ENCODE measurements at places on chromosomes 12 and 14. TPM values are rescaled to one million over a fixed set of nuclear protein-coding genes. Genes with fewer than 3 reads are reported as not detected.

The MEG3 gene
- 58.7 TPM for total RNA-seq

DNA sequence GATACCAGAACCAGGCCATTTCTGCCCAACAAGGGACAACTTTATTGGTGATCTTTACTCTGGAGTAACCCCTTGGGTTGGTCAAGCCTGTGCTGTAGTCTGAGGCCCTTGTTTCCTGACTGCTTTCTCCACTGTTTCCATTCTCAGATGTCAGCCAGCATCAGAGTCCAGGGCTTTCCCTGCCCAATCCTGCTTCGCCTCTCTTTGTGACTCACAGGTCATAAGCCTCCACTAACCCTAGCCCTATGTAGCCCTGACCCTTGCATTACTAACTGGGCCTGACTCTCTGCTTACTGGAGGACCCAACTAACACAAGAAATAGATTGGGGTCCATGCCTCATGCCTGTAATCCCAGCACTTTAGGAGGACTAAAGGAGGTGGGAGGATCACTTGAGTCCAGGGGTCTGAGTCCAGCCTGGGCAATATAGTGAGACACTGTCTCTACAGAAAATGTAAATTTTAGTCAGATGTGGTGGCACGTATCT lies 8.6 kb upstream of the SNRNP35 start:
- no peaks in the 10 kb centered on the region for H3K4me1 ChIP-seq
- no peaks in the 10 kb centered on the region for H3K36me3 ChIP-seq
- no peak overlapping the region for H3K27ac ChIP-seq
- no peak overlapping the region for H3K4me3 ChIP-seq

- H3K4me3 ChIP-seq, result no peak overlapping the region
- no peaks in the 10 kb centered on the region for H3K4me1 ChIP-seq
- no peak overlapping the region for H3K27ac ChIP-seq
- no peaks in the 10 kb centered on the region for H3K27me3 ChIP-seq
- peaks cover 3% of the 10 kb centered on the region for H3K36me3 ChIP-seq
- no peak for DNase-seq
Observed at GRCh38 chr12:123479442-123480180, 21.7 kb downstream of the SNRNP35 start.

The RILPL1 gene
- 17.4 TPM for total RNA-seq

DNA sequence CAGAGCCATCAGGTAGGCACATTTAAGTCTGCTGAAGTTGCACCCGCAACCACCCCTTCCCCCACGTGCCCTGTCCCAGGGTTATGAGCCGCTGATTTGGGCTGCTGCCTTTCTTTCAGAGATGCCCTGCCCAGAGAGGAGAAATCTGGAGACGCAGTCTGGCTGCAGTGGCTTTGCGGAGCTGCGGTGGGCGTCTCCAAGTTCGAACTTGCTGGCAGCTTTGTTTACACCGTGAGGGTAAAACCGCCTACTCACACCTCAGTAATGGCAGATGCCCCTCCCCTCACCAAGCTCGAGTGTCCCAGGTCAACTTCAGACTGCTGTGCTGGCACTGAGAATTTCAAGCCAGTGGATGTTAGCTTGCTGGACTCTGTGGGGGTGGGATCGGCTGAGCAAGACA lies 14.7 kb downstream of the PTCSC3 start:
- H3K27me3 ChIP-seq, result peaks cover 51% of the 10 kb centered on the region
- H3K4me3 ChIP-seq, result no peak overlapping the region
- no peaks in the 10 kb centered on the region for H3K36me3 ChIP-seq

DNA sequence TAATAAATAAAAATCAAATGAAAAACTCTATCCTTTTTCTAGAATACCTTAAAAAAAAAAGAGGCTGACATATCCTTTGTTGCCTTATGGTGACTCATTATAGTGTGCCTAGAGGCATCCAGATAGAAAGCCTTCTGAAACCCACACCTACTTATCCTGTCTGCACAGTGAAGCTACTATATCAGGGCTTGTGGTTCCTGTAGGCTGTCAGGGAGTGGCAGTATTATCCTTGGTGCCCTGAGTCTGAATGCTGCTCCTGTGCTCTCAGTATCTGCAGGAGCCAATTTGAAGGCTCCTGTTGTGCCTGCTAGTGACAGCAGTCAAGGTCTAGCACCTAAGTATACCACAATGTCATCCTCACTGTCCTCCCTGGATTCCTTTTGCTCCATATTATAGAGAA lies 168.4 kb upstream of the AVPR1A start:
- H3K4me3 ChIP-seq, result no peak overlapping the region
- no peaks in the 10 kb centered on the region for H3K36me3 ChIP-seq
- no peaks in the 10 kb centered on the region for H3K27me3 ChIP-seq
- H3K27ac ChIP-seq, result no peak overlapping the region
- peak; percentile 50 for DNase-seq
- H3K4me1 ChIP-seq, result no peaks in the 10 kb centered on the region

DNA sequence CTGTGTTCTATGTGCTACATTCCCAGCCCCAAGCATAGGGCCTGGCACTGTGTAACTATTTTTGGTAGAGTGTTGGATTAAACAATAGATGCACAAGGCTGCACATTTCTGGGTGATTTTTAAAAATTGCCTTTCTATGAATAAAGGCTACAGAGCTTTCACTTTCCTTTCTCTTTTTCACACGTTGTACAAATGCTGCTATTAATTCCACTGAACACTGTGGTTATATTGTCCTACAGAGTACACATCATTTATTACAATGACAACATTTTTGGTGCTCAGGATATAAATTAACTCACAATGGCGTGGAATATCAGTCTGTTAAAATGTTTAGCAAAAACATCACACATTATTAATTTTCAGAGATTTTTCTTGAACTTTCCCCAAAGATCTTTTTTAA lies 3.6 kb upstream of the EML1 start:
- no peaks in the 10 kb centered on the region for H3K27me3 ChIP-seq
- DNase-seq, result no peak
- H3K4me1 ChIP-seq, result peaks cover 23% of the 10 kb centered on the region
- H3K27ac ChIP-seq, result no peak overlapping the region

The TRHDE gene
- total RNA-seq, result 17.6 TPM

The APOF gene
- total RNA-seq, result not detected

DNA sequence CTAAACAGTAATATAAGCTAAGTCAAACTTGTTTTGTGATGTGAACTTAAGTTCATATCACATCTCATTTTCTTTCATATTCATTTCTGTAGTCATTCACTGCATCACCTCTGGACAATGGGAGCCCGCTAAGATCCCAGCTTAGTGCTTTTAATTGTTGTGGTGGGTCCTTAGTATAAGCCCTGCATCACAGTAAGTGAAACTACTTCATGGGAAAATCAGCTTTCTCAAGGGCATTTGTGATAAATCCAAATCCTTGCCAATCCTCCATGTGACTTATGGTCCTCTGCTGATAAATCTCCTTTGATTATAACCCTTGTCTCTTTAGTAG lies 98.3 kb downstream of the PLEKHA5 start:
- H3K36me3 ChIP-seq, result no peaks in the 10 kb centered on the region
- no peak overlapping the region for H3K27ac ChIP-seq
- no peak for DNase-seq

The CYP46A1 gene
- total RNA-seq, result 0.37 TPM

- no peaks in the 10 kb centered on the region for H3K4me1 ChIP-seq
- DNase-seq, result no peak
- no peaks in the 10 kb centered on the region for H3K27me3 ChIP-seq
- H3K36me3 ChIP-seq, result no peaks in the 10 kb centered on the region
- no peak overlapping the region for H3K4me3 ChIP-seq
- no peak overlapping the region for H3K27ac ChIP-seq
Observed at GRCh38 chr14:89869606-89870005, 84.9 kb downstream of the EFCAB11 start.

GRCh38 chr14:26078561-26078960 lies 519.3 kb downstream of the NOVA1 start:
- DNase-seq, result no peak
- no peak overlapping the region for H3K4me3 ChIP-seq
- no peak overlapping the region for H3K27ac ChIP-seq
- H3K4me1 ChIP-seq, result no peaks in the 10 kb centered on the region

DNA sequence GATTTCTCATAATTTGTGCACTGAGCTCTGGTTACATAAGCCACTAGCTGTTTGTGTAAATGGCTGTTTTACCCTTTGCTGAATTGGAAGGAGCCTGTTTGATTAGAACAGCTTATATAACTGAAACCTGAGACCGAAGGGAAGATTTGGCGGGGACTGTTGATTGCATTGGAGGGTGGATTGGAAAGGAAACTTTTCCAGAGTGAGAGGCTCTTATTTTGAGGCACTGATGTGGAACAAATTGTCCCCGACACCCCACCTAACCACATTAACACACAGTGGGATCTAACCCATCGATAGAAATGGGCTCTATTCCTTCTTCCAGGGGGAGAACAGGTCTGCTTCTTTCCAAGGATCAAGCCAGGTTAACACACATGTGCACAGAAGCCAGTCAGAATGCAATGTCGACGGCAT lies 51.7 kb downstream of the TMEM30B start:
- peak; percentile 33 for DNase-seq
- H3K4me3 ChIP-seq, result no peak overlapping the region
- H3K27ac ChIP-seq, result no peak overlapping the region
- H3K27me3 ChIP-seq, result no peaks in the 10 kb centered on the region

The MYL2 gene
- not detected for total RNA-seq

DNA sequence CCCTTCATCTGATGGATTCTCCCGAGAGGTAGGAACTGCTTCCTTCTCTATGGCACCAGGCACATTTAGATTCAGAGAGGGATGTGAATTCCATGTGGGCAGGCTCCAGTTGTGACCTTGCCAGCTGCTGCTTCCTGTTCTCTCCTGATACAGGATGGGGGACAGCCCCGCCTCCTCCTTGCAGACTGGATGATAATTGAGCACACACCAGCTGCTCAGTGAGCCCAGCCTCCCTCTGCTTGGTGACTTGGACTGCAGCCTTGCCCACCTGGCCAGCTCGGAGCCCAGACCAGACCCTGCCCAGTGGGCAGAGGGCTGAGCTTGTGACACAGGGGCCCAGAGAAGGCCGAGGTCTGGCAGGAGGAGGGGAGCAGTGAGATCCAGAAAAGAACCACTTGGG lies 90.2 kb downstream of the CALM1 start:
- DNase-seq, result peak; percentile 52
- no peaks in the 10 kb centered on the region for H3K27me3 ChIP-seq
- H3K4me3 ChIP-seq, result no peak overlapping the region
- H3K27ac ChIP-seq, result no peak overlapping the region

GRCh38 chr12:102765736-102766135 lies 151.3 kb downstream of the PAH start:
- H3K27me3 ChIP-seq, result no peaks in the 10 kb centered on the region
- peak; percentile 93 for DNase-seq
- H3K36me3 ChIP-seq, result no peaks in the 10 kb centered on the region
- peaks cover 40% of the 10 kb centered on the region for H3K4me1 ChIP-seq

- H3K4me3 ChIP-seq, result no peak overlapping the region
- no peaks in the 10 kb centered on the region for H3K27me3 ChIP-seq
- H3K27ac ChIP-seq, result no peak overlapping the region
- no peaks in the 10 kb centered on the region for H3K4me1 ChIP-seq
Observed at GRCh38 chr12:106455111-106455510, 97.6 kb downstream of the POLR3B start.

DNA sequence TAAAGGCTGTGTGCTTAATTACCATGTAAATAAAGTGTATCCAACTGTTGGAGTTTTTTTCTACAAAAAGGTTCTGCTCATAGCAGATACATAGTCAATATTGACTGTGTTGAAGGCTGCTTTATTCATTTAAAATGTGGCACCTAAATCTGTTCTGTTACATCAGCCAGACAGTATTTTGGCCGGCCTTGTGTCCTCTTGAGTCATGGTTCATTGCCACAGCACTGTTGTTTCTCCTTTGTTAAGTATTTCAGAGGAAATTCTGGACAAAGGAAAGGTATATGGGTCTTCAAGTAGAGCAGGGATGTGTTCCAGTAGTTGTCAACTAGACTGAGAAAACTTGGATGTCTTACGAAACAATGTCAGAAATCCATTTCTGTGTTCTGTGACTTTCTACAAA lies 95.5 kb downstream of the SLC38A6 start:
- no peaks in the 10 kb centered on the region for H3K36me3 ChIP-seq
- no peak for DNase-seq
- H3K4me1 ChIP-seq, result peaks cover 26% of the 10 kb centered on the region

DNA sequence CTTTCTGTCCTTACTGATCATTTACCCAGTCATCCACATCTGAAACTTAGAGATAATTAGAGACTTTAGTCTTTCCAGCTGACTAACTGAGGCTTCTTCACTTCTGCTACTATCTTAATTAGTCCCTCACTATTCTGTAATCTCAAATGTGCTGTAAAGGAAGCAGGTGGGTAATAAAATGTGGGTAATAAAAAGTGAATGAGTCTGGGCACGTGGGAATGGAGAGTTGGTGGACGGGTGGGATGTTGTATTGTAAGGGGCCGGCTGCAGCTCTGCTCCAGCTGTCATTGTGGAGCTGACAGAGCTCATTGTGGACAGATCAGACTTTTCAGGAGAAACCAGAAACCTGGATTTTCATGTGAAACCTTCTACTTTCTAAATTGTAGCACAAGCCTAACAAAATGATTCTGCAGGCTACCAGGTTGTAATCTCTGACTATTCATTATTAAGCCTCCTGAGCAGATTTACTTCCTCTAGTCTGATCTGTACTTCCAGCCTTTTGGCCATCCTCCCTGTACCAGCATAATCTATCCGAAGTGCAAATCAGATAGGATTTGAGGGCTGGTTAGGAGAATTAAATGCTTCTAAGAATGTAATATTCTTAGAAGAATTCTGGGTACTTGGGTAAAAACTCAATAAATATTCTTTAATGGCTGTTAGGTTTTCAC lies 42.0 kb upstream of the BMAL2 start:
- H3K4me1 ChIP-seq, result no peaks in the 10 kb centered on the region
- H3K4me3 ChIP-seq, result no peak overlapping the region
- no peaks in the 10 kb centered on the region for H3K36me3 ChIP-seq
- no peak for DNase-seq
- no peaks in the 10 kb centered on the region for H3K27me3 ChIP-seq

The PAH gene
- not detected for total RNA-seq

- peaks cover 9% of the 10 kb centered on the region for H3K4me1 ChIP-seq
- H3K36me3 ChIP-seq, result no peaks in the 10 kb centered on the region
- H3K27ac ChIP-seq, result no peak overlapping the region
- no peaks in the 10 kb centered on the region for H3K27me3 ChIP-seq
Observed at GRCh38 chr14:103881268-103882201, 34.2 kb upstream of the PPP1R13B start.

The DAO gene
- not detected for total RNA-seq

The CD163L1 gene
- 1.5 TPM for total RNA-seq

The GLTP gene
- 20.2 TPM for total RNA-seq

GRCh38 chr14:101049942-101050341 lies 146.4 kb upstream of the RTL1 start:
- no peaks in the 10 kb centered on the region for H3K27me3 ChIP-seq
- H3K4me1 ChIP-seq, result no peaks in the 10 kb centered on the region
- no peak for DNase-seq
- no peaks in the 10 kb centered on the region for H3K36me3 ChIP-seq
- H3K4me3 ChIP-seq, result no peak overlapping the region
- no peak overlapping the region for H3K27ac ChIP-seq

The VASH1 gene
- 9.2 TPM for total RNA-seq

The HOXC10 gene
- total RNA-seq, result 27.8 TPM

The NAV3 gene
- total RNA-seq, result 8.9 TPM

The AQP5 gene
- not detected for total RNA-seq

The NID2 gene
- 12.6 TPM for total RNA-seq

- no peak overlapping the region for H3K4me3 ChIP-seq
- H3K27ac ChIP-seq, result no peak overlapping the region
- H3K36me3 ChIP-seq, result no peaks in the 10 kb centered on the region
- H3K4me1 ChIP-seq, result no peaks in the 10 kb centered on the region
- DNase-seq, result no peak
Observed at GRCh38 chr12:131597333-131597732, 113.6 kb upstream of the SFSWAP start.

All from A673 (cell line).